AG09309 (cell line): ENCODE measurements at places on chromosomes 2 and 18.

- DNase-seq, result peak; percentile 10
Observed at GRCh38 chr2:57497489-57498096, 549.0 kb upstream of the VRK2 start.

GRCh38 chr18:80259610-80260009 lies 12.3 kb upstream of the PARD6G start:
- DNase-seq, result no peak

DNA sequence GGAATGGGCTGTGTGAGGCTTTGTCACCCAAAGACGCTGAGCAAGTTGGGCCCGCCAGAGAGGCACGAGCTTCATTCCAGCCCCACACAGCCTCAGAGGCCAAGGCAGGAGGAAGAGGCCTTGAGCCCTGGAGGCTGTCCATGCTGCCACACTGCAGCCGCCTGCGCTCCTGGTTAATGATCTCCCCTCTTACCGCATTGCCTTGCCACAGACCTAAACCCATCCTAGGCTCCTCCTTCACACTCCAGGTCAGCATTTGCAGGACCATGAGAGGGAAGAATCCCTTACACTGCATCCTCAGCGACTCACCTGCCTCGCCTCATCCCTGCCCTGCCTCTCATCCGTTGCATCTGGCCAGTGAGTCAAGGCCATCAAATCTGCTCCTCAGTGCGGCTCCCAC lies 24.6 kb downstream of the KIF3C start:
- DNase-seq, result no peak

GRCh38 chr18:77039196-77040130 lies 93.1 kb downstream of the MBP start:
- no peak for DNase-seq

DNA sequence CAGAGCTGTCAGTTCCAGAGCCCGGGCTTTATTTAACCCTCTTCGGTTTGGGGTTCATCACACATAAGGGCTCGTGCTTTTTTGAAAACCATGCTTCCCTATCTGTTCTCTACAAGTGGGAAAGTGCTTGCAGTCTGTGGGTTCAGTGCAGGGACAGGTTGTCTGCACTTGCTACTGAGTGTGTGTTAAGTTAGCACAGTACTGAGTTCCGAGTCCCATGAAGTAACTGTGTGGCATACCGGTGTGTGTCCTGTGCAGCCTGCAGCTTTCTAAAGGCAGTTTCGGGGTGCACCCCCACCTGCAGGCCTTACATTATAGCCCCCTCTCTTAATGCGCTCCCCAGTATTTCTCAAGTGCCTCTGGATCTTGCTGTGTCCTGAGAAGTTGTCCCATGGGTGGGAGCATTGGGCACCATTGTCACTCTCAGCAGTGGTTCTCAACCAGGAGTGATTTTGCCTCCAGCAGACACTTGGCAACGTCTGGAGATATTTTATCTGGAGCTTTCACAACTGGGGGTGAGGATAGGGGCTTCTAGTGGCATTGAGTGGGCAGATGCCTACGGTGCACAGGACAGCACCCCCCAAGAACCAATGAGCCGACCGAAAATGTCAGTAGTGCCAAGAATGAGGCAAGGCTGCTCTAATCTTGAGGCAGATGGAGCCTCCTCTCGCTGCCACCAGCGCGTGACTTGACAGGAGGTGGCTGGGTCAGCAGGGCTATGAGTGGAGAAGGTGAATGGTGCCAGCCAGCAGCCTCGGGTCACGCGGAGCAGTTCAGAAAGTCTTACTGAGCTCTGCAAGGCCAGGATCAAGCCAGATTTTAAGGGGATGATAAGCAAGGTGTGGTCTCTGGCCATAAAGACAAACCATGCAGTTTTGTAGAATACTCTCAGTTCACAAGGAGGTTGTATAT lies 152.2 kb downstream of the SMAD7 start:
- no peak for DNase-seq

DNA sequence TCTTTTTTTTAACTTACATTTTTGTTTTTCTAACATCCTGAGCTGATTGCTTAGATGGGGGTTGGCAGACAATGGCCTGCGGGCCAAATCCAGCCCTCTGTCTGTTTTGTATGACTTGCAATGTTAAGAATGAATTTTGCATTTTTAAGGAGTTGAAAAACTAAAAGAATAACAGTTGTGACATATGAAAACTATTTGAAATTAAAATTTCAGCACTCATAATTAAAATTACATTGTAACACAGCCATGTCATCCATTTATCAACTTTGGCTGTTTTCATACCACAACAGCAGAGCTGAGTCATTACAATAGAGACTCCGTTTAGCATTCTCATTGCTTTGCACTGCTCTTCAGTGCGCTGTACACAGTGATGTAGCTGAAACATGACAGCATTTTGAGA lies 94.1 kb upstream of the MC4R start:
- peak; percentile 33 for DNase-seq

DNA sequence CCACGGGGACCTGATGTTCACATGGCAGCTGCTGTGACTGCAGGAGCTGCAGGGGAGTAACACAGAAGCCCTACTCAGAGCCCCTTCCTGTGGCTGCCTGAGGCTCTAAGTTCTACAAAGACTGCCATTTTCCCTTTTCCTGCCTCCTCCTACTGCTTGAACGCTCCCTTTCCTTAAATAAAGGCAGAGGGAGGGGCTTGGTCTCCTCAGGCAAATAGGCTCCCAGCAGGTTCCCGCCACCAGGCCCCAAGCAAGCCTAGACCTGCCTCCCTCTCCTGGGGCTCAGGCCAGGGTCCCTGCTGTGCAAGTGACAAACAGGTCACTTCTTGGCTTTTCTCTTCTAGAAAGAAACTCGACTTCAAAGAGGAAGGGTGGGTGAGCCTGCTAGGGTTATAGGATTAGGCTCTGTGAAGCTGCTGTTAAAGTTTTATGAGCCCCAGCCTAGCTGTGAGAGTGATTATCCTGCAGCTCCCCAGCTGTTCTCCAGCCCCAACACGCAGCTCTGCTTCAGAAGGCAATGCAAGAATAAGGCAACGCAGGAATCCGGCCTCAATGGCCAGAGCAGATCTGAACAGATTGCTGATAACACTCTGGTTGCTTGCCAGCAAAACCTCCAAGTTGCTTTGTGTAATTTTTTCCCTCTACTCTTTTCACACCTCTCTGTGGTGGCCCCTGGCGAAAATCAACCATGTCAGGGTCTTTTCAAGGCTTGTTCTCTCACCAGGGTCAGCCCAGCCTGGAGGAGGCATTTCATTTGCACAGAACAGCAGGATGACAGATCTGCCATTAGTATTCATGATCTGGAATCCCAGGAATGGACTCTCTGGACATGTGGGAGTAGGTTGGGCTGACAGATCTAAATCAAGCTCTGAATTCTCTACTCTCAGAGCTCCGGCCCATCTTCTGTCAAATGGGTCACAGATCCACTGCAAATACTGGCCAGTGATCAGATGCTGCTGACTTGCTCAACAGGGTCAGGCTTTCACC lies 71.3 kb downstream of the MRO start:
- no peak for DNase-seq

DNA sequence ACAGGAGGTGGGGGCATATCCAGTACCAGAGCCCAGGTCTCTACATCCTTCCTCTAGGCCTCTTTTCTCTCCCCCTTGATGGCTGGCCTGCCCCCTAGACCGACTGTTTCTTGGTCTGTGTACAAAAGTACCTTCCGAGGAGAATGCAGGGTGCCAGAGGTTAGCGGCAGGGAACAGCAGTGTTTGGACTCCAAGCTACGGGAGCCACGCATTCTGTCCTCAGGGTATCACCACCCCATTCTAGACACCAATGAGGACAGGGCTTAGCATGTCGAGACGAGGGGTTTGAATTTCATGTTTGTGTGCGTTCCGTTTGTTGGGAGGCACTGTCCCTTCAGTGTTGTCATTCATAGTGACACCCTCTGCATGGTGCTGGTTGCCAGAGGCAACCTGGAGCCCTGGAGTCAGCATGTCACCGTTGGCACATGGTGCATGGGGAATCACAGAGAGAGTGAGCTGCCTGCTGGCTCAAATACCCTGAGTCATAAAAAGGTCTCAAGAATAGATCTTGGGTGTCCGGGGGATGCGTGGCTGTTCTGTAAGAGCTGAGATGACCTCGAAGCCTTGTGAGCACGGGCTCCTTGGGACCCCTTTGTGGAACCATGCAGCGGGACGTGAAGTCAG lies 57.2 kb upstream of the LDLRAD4 start:
- no peak for DNase-seq

- DNase-seq, result no peak
Observed at GRCh38 chr18:23950644-23951043, 63.9 kb upstream of the TTC39C start.

- DNase-seq, result no peak
Observed at GRCh38 chr18:339200-339599, 71.4 kb upstream of the THOC1 start.

DNA sequence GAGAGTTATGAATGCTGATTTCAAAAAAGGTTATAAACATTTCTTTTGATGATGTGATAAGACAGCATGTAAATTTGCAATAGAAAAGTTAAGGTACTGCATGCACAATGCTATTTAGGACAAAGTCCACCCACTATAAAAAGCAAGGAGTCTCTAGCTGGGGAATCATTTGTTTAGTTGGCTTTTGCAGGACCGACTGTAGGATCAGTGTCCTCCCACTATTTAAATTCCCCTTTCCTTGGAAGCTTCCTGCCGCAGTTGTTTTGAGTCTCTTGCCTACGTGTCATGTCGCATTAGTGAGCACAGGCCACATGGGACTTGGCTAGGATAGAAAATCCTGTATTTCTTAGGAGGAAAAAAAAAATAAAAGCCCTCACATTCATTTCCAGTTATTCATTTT lies 13.1 kb downstream of the QPCT start:
- DNase-seq, result no peak

DNA sequence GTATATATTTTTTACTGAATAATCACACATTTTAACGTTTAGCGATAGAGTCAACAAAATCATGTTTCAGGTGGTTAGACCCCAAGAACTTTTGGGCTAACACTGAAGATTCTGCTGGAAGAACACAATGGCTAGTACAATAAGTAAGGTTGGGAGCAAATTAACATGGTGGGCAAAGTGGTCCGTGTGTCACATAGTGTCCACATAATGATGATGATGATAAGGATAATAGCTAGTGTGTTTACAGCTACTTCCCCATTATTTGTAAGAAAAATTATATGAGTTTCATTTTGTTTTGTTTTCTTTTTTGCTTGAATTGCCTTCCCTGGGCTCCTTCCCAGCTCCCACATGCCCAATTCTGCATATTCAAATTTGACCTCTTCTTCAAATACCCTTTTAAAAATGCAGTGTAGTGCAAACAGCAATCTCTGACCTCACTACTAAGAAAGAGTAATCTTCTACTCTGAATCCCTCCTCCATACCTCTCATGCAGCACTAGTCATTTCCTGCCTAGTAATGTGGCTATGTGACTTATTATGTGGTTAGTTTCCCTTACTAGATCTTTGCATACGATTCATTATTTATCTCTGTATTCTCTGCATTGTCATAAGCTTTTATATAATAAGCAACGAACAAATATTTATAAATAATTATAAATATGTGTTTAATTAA lies 16.9 kb upstream of the VPS54 start:
- no peak for DNase-seq

DNA sequence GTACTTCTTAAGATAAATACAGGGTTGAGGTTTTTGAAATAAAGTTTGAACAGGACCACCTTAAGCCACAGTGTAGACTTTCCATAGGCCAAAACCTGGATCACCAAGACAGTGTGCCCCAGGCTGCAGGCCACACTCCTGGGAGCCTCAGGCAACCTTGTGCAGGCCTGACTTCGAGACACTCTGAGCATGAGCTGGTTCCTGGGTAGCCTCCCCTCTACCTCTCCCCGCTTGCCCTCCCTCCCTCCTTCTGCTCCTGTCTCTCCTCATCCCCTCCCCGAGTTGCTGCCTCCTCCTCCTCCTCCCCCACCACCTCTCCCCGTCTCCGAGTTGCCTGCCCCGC lies 10.6 kb upstream of the PROC start:
- DNase-seq, result no peak

- DNase-seq, result no peak
Observed at GRCh38 chr2:180367815-180368214, 360.7 kb upstream of the CWC22 start.

GRCh38 chr2:26653207-26654060 lies 12.3 kb upstream of the CIB4 start:
- DNase-seq, result no peak

DNA sequence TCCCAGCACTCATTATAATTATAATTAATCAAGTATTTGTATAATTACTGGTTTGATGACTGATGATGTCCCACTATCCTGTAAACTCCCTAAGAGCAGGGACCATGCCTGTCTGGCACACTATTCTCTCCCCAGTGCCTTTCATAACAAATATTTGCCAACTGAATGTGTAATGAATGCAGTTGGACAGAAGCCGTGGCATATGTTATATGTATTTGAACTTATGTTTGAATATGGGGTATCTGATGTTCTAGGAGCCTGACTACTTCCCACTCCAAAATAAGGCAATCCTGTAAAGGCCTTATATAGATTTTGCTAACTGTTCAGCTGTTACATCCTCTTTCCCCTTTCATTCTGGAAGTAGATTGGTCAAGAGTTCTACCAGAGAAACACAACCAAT lies 19.7 kb downstream of the OSBPL6 start:
- DNase-seq, result no peak

GRCh38 chr2:112582314-112582746 lies 2.1 kb upstream of the CHCHD5 start:
- DNase-seq, result peak; percentile 32

GRCh38 chr2:111659361-111660333 lies 224.3 kb downstream of the ANAPC1 start:
- DNase-seq, result peak; percentile 60

DNA sequence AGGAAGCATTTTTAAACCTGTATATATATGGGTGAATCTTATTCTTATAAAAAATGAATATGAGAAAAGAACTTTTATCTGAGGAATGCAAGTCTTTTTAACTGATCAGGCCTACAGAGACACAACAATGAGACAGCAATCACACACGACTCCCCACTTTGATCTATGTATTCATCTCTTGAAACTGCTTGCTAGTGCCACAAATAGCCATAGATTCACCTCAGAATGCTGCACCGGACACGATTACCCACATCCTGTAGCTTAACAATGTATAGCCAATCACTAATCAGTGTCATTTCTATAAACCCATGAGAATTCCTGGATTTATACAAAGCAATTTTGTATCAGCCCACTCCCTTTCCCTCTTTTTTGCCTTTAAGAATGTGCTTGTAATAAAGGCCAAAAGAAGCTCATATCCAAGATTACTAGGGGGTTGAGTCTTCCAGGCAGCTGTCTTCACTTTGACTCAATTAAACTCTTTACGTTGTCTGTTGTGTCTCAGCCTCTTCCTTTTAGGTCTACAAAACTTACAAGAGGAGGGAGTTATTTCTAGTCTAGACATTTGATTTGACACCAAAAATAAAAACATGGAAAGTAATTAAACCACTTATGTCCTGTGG lies 94.9 kb downstream of the MBD2 start:
- DNase-seq, result no peak
